Kidney (tissue), 22 donors: ENCODE measurements at places on chromosomes 4 and X.
A peak's percentile ranks its signal among the peaks of the same experiment; 100 is the strongest.

DNA sequence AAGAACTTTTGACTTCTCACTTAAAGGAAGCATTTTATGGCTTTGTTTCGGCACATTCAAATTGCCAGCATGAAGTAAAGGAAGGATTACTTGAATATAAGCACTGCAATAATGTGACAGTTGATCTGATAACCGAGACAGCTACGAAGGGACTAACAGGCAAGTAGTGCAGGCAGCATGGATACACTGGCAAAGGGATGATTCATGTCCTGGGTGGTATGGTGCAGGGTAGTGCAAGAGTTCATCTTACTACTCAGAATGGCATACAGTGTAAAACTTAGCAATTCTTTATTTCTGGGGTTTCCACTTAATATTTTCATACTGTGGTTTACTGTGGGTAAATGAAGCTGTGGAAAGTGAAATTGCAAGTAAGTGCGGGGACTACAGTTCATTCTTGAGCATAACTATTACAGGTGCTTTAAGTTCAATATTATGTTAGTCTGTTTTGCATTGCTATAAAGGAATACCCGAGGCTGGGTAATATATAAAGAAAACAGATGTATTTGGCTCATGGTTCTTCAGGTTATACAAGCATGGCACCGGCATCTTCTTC is 611.8 kb downstream of the SPOCK3 start:
- no peak for DNase-seq

DNA sequence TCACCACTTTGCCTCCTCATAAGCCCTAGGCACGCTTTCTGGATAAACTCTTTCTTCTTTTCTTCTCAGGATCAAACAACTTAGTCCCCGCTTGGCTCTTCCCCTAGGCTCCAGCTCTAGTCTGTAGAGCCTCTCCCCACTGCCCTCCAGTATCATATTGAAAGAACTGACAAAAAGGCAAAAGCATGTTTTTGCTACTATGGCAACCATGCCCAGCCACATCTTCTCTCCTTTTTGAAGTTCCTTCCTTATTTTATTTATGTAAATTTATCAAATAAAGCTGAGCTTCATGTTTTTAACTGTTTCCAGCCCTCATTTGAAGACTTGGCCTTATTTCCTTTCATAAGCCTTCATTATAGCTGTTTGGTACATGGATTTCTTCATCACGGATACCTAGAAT is 86.0 kb upstream of the LIMCH1 start:
- DNase-seq, result no peak

- DNase-seq, result peak; percentile 94
Measured at GRCh38 chr4:56908206-56909085, 746 bp downstream of the REST start.

DNA sequence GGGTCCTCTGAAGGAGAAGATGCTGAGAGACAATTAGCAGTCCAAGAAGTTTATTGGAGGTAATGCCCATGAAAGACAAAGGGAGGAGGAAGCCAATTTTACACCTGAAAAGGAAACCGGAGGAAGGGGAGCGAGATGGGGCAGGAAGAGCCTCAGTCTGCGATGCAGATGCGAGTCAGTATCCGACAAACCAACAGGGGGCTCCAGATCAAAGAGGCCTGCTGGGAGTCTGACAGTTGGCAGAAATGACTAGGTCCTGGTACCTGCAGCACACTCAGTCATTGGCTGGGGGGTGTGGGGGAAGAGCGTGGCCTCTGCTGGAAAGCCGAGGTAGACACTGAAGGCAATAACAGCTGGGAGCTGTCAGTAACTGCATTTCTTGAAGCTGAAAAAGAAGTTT is 231.1 kb upstream of the CENPE start:
- DNase-seq, result no peak

DNA sequence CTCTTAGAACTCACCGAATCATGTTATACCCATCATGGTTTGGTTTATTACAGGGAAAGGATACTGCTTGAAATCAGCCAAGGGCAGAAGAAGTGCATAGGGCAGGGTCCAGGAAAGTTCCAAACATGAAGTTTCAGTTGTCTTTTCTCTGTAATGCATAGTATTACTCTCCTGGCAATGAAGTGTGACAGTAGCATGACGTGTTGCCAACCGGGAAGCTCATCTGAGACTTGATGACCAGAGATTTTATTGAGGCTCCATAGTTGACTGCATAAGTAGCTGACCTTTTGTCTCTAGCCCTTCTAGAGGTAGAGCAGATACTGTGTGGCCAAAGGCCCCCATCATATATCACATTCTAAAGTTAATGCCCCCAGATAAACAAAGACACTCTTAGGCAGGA is 72.1 kb downstream of the BEND4 start:
- peak; percentile 52 for DNase-seq

DNA sequence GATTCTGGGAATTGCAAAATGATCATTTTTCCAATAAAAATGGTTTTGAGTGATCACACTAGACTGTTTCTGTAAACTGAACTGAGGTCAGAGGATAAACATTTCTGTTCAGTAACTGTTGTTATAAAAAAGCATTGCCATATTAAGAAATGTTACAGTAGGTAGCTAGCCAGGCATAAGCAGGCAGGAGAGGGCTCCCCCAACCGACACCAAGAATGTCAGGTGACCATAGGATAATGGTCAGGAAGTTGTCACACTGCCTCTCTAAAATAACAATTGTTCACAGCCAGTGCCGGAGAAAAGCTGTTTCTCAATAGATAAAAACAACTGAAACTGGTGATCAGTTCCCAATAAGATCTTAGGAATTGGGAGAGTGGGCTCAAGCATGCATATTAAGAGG is 306.2 kb upstream of the SLIT2 start:
- no peak for DNase-seq

DNA sequence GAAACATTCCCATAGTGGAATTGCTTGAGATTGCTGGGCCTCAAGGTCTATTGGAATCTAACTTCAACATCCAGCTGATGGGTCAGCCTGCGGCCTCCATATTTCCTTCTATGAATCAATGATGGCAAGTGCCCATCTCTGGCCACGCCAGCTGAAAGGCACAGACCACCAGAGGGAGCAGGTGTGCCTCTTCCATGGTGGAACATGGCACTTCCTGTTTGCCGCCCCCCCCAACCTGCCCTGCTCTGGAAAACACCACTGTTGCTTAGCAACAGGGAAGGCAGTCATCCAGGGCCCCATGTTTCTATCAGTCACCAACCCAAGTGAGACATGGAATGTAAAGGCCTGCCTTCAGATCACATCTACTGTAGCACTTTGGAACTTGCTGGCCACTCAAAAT is 11.6 kb downstream of the PAGE4 start:
- peak; percentile 89 for DNase-seq

DNA sequence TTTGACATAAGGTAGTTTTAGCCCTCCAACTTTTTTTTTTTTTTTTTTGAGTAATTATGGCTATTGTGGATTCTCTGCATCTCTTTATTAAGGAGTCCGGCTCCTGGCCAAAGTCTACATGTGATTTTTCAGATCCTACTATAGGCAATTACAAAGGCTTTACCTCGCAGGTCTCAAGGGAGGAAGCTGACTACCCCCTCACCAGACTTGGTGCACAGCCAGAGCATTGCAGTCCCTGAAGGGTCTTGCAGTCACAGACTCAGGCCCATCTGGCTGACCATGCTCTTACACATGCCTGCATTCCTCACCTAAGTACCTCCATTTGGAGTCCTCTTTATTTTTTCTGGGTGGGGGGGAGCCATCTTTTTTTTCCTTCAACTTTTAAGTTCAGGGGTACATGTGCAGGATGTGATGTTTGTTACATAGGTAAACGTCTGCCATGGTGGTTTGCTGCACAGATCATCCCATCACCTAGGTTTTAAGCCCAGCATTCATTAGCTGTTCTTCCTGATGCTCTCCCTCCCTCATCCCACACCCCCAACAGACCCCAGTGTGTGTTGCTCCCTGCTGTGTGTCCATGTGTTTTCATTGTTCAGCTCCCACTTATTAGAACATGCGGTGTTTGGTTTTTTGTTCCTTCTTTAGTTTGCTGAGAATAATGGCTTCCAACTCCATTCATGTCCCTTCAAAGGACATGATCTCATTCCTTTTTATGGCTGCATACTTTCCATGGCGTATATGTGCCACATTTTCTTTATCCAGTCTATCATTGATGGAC is 88.4 kb upstream of the STIM2 start:
- DNase-seq, result no peak

- no peak for DNase-seq
Measured at GRCh38 chr4:61223385-61223784, 23.3 kb downstream of the ADGRL3 start.

DNA sequence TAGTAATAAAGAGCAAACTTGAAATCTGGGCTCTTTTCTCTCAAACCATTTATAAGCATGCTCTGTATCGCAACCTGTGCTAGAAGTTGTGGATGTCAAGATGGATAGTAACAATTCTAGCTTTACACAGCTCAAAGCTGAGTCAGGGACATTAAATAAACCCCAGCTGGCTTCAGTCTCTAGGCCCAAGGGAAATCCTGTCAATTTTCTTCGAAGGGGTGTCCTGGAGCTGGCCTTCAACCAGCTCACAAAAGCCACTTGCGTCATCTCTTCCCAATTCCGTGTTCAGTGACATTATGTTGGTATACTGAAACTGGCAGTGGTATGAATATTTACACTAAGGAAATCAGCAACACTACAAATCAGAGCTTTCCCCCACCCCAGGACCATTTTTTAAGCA is 89.8 kb upstream of the PRKG2 start:
- DNase-seq, result no peak

- no peak for DNase-seq
Measured at GRCh38 chr4:161816958-161817357, 346.8 kb downstream of the FSTL5 start.

DNA sequence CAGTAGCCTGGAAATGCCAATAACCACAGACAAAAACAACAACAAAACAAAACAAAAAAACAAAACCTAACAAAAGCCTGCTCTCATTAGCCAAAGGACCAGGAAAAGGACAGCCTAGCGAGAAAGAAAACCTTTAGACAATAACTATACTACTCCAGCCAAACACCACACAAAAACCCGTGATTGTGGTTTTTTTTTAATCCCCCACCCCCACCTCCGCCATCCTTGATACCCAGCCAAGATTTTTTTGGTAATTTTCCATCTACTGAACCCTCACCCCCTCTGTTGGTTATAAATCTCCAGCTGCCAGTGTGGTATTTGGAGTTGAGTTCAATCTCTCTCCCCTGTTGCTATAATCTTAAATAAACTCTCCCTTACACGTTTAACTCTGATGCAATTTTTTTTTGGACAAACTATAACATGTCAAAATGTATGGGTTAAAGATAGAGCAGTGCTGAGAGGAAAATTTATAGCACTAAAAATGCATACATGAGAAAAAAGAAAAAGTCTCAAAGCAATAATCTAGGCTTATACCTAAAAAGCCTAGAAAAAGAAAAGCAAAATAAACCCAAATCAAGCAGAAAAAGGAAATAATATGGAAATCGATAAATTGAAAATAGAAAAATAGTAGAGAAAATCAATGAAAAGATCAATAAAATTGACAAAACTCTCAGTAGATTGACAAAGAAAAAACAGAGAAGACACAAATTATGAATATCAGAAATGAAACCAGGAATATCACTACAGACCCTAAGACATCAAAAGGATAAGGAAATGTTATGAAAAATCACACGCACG is 83.7 kb downstream of the NAT8L start:
- DNase-seq, result no peak

- DNase-seq, result no peak
Measured at GRCh38 chr4:182847576-182848450, 69.4 kb downstream of the DCTD start.

DNA sequence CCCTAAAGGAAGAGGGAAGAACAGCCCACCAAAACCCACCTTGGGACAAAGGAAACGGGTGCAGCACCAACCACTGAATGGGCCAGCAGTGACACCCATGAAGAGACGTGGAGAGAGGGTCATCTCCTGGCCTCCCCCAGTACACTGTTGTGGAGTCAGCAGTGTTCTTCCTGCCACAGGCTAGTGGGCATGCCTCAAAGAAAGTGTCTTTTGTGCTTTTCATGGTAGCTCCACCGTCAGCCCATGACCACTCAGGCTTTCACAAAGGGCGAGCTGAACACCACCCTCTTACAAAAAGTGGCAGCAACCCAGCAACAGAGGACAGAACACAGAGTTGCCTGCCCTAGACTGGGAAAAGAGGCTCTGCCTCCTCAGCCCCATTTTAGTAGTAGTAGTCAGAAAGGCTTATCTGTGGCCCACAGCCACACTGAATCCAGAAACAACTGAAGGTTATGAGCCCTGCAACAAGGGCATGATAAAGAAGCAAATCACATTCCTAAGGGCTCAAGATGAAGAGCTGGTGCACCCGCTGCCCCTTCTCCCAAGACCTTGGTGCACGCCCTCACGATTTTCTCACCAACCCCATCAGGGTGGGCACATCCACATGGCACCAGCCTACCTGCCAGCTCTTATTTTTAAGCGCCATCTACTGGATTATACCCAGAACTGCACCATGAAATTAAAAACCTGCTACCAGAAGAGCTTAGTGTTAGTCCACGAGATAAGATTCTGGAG is 53.1 kb downstream of the RAB28 start:
- DNase-seq, result no peak

DNA sequence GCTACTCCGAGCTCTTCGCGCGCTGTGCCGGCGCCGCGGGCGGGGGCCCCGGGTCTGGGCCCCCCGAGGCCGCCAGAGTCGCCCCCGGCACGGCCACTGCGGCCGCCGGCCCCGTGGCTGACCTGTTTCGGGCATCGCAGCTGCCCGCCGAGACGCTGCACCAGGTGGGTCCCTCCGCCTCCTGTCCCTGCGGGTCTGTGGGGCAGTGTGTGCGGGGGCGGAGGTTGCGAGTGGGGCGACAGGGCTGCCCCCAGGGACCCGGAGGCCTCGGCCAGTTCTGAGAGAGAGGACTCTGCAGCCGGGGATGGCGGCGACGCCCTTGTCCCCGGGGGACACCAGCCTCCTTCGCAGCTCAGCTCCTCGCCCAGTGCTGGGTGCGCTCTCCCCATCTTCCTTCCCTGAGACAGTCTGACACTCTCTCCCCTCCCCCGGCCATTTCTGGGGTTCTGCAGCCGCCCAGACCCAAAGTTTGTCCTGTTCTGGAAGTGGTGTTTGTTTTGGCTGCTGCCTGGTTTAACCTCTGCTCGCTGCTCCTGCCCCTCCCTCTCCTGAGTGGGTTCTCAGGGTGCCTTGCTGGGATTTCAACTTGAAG is 609 bp downstream of the REPS2 start:
- DNase-seq, result peak; percentile 80

DNA sequence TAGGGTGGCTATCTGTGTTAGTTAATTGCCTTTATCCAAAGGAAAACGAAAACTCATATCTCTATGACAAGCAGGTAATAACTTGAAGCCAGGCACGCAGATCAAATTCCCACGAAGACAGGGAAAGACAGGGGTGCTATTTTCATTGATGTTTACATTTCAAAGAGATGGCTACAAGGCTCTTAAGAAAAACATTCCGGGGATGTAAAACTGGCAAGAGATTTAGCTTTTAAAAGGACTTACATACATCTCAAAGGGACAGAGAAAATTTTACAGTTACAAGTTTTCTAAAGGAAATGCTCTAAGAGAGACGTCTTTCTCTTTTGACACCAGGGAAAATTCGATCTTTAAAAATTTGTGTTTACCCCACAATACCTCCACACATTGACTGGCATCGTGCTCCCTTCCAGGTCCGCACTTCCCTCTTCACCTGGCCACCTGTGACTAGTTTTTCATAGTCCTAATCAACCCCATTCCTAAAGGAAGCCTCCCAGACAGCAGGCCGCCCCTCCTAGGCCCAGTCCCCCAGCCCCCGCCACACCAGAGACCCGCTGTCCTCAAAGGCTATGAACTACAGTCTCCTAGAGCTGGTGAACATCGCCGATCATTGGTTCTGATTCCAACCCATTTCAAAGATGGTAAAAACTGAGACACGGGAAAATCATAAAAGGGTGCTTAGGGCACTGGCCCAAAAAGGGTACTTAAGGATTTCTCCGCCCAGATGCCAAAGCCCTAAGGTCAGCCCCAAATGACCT is 649 bp upstream of the ARAF start:
- DNase-seq, result no peak

- DNase-seq, result no peak
Measured at GRCh38 chrX:68808686-68809357, 20.0 kb upstream of the EFNB1 start.
